Right cardiac atrium (tissue), 5 donors: ENCODE measurements at places on chromosomes 5 and 9.

- no peak for DNase-seq
Measured at GRCh38 chr9:7452378-7452777, 347.2 kb downstream of the DMAC1 start.

- no peak for DNase-seq
Measured at GRCh38 chr5:112908854-112909253, 13.2 kb downstream of the REEP5 start.

GRCh38 chr9:136650021-136650420 lies 12.7 kb upstream of the EGFL7 start:
- DNase-seq = no peak

DNA sequence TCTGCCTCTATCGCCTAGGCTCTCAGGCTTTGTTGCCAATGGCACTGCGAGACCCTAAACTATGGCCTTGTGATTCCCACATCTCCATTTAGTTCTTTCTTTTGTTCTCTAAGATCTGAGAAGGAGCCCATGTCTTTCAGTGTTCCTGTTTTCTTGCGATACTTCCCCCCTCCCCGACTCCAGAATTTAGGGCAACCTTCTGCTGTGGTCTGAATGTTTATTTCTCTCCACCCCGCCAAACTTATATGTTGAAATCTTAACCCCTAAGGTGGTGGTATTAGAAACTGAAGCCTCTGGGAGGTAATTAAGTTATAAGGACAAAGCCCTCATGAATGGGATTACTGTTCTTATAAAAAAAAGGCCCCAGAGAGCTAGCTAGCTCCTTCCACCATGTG lies 6.4 kb downstream of the TMC1 start:
- DNase-seq = no peak

DNA sequence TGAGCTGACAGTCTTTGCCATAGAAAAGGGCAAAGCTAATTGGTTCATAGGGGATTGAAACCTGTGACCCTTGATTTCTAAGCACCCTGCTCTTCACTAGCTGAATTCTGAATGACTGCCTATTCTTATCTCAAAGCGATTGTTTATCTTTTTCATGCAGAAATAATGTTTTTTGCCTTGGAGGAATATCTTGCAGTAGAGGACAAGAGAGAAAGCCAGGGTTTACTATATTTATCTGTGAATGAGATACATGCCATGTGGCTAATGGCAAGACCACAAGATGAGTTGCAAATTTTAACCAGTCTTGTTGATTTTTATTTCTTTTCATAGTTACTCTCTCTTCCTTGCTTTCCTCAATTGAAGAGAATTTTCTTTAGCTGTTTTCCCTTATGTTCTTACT lies 185.0 kb downstream of the CNTLN start:
- DNase-seq = no peak

- no peak for DNase-seq
Measured at GRCh38 chr9:113603773-113604172, 140.2 kb downstream of the RGS3 start.

DNA sequence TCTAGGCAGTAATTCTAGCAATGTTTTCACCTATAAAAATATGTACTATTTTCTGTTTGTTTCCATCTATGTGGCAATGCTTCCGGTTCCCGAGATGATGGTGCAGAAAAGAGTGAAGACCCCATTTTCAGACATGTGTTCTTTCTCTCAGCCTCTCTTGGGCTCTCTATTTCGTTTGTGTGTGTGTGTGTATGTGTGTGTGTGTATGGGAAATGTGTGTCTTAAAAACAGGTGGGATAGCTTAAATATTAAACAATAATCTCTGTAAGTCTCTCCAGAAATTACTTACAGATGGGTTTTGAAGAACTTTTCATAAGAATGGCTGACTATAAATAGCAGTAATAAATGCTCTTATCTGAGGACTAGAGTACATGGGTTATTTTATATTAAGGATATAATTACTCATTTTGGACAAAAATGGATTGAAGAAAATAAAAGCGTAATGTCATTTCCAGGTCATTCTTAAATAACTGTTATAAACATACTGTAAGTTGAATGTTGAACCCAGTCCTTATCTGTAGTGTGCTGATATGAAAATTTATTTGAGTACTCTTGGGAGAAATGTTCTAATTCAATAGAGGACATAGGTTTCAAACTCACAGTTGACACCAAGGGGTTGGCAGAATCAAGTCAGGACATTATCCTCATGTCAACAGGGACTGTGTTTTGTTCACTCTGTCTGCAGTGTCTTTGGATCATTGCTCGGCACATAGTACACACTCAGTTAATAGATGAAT lies 31.1 kb downstream of the PCSK5 start:
- no peak for DNase-seq

DNA sequence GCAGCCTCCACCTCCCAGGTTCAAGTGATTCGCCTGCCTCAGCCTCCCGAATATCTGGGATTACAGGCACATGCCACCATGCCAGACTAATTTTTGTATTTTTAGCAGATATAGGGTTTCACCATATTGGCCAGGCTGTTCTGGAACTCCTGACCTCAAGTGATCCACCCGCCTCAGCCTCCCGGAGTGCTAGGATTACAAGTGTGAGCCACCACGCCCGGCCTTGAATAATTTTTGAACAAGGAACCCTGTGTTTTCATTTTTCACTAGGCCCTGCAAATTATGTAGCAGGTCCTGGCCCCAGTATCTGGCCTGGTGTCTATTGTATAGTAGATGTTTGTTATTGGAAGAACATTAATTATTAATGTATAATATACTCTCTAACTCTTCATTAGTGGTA lies 140.7 kb downstream of the PIK3R1 start:
- no peak for DNase-seq

DNA sequence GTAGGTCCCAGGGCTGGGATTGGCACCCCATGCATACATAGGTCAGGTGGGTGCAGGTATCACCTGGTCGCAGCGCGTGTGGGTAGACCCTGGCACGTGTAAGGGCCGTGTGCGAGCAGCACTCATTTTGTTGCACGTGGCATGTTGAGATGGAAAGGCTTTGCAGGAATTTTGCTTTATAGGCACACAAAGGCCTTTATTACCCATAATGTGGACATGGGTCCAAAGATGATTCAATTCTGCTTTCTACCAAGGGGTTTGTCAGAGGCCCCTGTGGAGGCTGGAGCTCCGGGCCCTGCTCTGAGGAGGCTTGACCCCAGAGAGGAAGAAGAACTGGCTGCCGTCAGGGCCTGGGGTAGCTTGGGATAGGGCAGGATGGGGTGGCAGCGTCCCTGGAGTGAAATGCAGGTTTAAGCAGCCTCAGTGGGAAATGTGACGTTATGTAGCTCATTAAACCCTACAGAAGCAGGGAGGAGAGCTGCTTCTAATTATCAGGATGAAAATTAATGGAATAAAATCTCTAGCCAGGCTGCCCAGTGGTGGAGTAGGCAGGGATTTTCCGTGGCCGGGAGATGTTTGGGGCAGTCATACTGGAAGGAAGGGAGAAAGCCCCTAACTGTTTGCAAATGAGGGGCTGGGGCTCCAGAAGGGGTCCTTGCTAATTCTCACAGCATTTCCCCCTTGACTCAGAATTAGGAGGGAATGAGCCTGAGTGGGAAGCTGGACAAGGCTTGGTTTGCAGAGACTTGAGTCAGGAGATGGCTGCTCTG lies 103.3 kb upstream of the PITX1 start:
- no peak for DNase-seq

DNA sequence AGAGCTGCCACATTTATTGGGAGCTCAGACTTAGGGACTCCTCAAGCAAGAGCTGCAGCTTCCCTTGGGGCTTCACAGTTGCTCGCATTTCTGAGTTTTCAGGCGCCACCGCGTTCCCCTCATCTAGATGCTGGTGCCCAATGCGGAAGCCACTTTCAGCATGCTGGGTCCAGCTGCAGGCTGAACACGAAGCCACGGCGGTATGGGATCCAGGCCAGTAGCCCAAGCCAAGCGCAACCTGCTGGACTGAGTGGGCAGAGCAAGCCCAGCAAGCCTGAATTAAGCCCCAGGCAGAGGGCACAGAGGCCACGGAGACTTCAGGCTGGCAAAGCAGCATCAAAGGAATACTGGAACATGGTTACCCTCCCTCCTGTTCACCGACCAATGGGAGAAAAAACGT lies 391.5 kb downstream of the HTR1A start:
- DNase-seq = no peak

DNA sequence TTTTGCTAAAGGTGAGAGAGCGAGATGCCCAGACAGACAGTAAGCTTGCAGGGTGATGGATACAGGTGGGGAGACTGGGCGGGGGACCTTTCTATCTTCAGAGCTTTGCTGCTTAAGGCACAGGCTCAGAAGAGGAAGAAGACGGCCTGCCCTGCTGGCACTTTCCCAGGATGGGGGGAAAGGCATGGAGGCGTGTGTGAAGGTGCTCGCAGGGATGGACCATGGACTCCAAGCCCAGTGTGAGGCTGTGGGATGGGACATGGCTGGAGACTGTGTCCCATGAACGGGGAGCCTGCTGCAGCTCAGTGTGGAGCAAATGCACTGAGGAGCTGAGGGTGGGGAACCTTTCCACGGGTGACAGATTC lies 243.2 kb upstream of the IRX4 start:
- DNase-seq = no peak

- no peak for DNase-seq
Measured at GRCh38 chr5:91031402-91031752, 351.7 kb downstream of the ARRDC3 start.

DNA sequence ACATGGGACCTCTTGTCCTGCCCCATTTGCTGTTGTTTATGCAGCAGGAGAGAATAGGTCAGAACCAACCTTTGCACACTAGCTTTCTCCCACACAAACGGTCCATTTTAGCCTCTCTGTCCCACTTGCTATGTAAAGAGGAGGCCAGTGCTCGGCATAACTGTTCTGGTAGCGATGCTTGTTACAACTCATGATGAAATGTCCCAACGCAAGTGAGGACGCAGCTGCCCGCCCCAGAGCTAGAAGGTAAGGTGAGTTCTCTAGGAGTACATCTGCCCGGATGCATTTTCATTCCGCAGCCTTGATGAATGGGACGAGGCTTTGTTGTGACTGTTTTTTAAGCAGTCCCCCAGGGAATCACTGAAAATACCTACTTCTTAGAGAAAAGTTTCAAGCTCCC lies 14.1 kb downstream of the S1PR3 start:
- no peak for DNase-seq

- peak; percentile 67 for DNase-seq
Measured at GRCh38 chr5:171579976-171580411, 160.5 kb downstream of the FGF18 start.

DNA sequence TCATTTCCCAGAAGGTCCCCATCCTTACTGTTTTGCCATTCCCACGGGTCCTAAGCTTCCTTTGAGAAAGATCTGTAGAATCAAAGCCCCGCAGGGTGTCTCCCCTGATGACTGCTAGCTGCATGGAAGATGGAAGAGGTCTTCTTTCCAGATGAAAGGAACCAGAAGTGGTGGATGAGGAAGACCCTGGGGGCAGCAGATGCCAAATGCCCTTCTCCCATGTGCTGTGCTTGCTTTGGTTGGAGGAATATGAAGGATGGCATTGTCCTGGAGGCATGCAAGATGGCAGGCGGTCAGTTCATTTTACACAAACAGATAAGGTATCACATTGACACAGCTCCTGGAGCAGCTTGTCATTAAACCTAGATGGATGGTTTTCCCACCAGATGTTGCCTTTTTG lies 25.8 kb upstream of the CER1 start:
- DNase-seq = no peak

DNA sequence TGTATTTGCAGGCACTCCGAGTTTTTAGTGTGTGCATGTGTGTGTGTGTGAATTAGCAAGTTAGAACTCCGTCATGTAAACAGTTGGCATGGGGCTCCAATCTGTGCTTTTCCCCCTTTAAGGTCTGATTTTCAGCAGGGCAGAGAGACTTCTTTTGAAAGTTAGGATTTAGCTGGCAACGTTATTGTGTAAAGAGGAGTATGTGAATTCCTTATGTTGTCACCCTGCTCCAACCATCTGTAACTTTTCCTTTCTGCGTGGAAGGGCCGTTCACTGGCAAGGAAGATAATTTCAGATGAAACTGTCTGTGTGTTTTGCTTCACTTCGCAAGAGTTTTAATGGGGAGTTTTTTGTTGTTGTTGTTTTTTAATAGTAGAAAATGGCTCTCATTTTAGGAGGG lies 332 bp downstream of the SGCD start:
- DNase-seq = no peak

- peak; percentile 65 for DNase-seq
Measured at GRCh38 chr9:137672907-137673791, 54.3 kb downstream of the EHMT1 start.

- no peak for DNase-seq
Measured at GRCh38 chr5:169805937-169806700, 169.0 kb downstream of the DOCK2 start.
